ENCODE measurements at places on chromosomes 5 and 9. TPM values are rescaled to one million over a fixed set of nuclear protein-coding genes. Genes with fewer than 3 reads are reported as not detected.

GRCh38 chr5:163586531-163586956 is 81.1 kb downstream of the MAT2B start:
- no peak for DNase-seq

The PCDHGB2 gene
- 5.3 TPM for total RNA-seq

DNA sequence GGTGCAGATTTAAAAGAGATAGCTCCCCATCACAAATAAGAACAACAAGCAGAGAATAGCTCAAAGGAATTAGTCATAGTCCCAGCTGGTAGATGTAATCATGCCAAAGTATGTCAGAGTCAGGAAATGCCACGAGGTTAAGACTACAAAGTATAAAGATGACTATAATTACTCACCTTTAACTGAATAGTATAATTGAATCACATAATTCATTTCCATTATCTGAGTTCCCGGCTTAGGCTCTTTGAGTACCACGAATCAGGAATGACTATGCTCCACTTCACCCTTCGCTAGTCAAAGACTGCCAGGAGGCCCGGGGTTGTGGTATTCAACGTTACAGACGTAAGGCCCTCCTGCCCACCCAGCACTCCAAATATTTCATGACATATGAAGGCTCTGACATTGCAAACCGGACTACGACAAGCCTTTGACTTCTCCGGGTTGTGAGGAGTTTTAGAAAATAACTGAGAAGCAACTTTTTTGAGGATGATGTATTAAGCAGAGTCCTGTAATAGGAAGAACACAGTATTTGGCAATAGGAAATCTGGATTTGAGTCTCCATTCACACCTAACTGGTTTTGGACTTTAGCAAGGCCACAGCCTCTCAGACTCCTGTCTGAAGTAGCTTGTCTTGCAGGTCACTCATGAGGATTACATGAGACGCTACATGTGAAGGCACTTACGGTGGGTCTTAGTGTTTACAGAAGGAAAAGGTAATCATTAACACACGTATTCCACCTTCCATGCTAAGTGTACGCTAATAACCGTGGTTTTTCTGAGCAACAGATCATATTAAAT is 64.6 kb downstream of the ENC1 start:
- DNase-seq = no peak

The SLC9A3 gene
- 5.3 TPM for total RNA-seq

- no peak for DNase-seq
These were observed 21.6 kb downstream of the NCS1 start for GRCh38 chr9:130193531-130194377.

The TXNDC8 gene
- total RNA-seq = not detected

The ATOX1 gene
- total RNA-seq = 163 TPM

DNA sequence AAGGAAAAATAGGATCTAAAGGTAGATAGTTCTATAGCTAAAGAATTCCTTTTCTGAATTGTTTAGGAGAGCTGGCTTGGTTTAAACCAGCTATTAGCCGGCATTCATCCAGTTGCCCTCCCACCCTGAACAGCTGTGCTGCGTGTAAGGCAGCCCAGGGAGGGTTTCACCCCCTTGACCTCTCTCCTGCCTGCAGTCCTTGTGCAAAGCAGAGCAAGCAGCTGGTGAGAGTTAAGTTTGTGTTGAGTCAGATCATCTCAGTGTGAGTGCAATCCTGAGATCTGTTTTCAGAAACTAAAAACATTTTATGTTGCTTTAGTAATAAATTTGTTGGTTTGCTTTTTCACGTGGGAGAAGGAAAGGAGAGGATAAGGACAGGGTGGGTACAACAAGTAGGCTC is 13.0 kb downstream of the SLC25A25 start:
- no peak for DNase-seq

GRCh38 chr9:105232207-105232606 is 12.2 kb upstream of the SLC44A1 start:
- no peak for DNase-seq

DNA sequence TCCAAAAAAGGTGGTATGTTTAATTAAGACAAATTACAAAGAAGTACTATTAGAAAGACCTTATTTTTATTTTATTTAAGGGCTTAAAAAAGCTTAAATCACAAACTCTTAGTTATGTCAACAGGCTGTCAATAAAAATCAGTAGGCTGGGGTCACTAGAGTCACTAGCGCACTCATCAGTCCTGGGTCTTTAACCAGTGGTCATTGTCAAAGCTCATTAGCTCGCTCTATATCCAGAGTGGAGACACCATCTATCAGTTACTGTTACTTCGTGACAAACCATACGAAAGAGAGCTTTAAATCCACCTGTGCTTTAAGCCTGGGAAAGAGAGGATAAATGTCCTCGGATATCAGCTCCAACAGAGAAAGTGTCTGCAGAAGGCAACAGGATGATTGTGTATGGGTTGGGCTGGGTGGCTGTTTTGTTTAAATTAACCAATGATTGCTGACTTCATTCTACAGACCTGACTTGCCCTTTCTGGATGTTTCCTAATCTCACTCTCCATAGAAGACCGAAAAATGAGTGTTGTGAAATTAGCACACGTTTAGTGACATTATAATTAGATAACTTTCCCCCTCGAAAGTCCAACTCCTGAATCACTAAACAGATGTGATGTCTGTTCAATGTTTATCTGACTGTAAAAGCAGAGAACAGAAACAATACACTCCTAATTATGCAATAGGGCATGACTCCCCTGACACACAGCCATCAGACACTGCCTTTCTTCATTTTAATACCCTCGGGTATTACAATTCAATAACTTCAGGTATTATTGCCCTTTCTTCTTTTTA is 123.6 kb upstream of the TNPO1 start:
- no peak for DNase-seq

DNA sequence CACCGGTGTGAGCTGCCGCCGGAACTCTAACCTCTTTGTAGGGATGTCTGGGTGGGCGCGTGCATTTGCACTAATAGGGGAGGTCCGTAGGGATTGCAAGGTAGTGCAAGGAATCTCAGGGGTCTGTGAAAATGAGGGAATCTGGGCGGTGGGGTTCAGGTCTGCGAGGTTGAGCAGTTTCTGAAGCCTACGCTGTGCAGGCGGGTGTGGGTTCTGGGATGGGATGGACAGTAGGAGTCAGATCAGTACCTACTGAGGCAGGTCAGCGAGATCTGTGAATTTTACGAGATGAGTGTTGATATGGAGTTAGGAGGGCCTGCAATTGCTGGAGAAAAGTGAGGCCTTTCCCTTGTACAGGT is 856 bp upstream of the ATOSB start:
- no peak for DNase-seq

DNA sequence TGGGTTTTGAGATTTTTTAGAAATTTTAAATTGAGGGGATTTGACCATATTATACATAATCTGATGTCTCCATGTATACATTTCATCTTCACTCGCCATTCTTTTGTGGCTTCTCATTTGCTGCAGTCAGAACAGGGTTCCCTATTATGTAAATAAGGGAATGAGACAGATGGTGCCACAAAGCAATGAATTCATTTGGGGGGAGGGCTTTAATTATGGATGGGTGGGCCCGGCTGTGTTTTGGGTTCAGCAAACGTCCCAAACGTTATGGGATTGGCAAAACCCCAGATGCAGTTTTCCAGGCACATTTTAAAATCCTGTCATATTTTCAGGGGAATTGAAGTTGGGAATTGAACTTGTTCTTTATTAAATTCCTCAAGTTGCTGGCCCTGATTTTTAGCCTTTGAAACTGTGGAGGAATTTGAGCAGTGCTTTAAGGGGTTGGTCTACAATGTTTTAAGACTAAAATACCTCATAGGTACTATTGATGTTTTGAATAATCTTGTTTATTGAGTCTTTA is 558.5 kb upstream of the ZNF462 start:
- no peak for DNase-seq

DNA sequence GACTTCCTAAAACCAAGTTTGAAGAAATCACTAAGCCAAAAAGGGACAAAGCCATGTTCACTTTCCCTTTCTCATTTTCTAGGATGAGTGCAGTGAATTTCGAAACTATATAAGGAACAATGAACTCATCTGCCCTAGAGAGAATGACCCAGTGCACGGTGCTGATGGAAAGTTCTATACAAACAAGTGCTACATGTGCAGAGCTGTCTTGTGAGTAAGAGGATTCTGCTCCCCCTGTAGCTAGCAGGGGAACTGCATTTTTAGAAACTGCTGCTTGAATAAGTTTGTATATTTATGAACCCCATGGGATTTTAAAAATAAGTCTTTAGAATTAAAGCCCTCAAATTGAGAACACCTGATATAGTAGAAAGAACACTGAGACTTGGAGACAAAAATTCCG is 42.7 kb upstream of the SPINK14 start:
- no peak for DNase-seq

DNA sequence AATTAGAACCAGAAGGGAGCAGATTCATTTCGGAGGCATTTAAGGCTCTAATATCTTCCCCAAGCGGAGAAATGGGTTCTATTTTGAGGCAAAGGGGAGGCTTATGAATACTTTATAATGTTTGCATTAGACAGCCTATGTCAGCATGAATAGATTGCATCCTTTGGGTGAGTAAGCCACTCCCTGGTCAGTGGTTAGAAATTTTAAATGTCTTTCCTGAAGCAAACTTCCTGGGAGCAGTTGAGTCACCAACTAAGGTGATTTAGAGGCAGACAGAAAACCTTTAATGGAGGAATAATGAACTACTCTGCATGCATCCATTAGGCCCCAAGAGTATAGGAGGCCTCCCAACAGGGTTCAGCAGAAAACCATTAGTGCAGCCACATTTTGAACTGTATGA is 204.9 kb downstream of the ELAVL2 start:
- no peak for DNase-seq

The SYK gene
- total RNA-seq = 43.6 TPM

The TMEM232 gene
- total RNA-seq = 5.1 TPM

Measured in prostate gland (tissue), 2 donors.